Activated naive CD4-positive, alpha-beta T cell treated with Interleukin-2 at 50 U/mL for 16 hours (primary cell): ENCODE measurements at places on chromosomes 16 and 17.

DNA sequence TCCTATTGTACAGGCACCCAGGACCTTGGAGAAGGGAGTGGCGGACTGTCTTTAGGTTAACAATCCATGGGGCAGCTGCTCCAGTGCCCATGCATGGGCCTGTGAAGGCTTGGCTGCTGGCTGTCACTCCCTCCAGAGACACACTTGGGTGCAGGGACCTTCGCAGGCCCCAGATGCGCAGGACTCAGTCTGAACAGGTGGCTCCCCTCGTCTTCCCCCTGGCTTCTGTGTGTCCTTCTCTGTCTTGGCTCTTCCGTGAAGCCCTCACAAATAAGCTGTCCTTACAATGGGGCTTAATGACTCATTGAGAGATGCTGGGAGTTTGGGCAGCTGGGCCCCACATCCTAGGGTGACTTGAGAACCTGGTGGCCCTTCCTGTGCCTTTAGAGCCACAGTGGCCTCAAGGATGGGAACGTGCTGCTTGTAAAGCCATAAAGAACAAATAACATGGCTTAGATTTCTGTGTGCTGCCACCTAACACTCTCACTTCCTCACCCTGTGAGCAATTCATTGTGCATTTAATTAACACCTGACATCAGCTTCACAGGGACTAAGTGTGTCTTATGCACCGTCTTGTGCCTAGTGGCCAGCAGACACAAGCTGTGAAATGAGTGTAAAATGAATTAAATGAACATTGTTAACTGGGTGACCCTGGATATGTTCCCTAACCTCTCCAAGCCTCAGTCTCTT, 340.7 kb downstream of the SNX29 start:
- DNase-seq = no peak

DNA sequence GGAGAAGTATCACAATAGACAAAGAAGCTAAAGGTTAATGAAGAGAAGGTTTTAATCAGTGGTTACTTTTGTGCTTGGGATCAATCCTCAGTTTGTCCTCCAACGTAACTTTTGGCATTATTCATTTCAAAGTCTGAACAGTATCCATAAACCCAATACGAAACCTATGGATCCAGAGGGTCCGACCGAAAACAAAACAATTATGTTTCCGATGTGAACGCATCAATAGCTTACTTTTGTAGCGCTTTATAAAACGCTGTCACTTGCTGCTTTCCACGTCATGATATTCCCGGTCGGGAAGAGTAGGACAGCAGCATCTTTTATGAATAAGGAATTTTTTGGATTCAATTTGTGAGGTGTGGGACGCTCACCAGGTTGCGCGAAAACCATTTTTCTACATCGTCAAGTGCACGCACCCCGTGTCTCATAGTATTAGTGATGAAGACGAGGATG, 383.8 kb downstream of the ZFHX3 start:
- no peak for DNase-seq

DNA sequence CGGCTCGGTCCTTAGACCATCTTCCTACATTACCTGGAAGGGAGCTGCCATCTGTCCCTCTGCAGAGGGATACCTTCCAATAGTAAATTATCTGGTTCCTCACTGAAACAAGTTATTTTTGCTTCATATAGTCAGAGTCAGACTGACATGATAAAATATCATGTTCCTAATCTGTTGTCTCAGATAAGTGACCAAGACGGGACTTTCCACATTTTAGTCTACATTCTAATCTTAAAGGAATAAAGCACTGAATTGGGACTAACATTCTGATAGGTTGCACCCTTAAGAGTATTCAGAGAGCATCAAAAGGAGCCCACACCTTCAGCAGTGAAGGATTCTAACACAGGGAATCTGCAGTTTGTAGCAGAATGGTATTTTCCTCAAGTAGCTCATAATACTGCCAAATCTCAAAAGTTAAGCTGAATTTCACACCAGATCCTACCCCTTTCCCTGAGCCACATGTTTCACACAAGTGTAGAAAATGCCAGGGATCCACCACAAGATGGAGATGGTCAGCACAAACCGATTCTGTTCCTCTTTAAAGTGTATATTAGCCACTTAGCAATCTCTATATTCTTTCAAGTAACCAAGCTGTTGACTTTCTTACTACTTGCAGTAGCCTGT, 13.4 kb downstream of the GINS2 start:
- DNase-seq = no peak

- no peak for DNase-seq
Measured at GRCh38 chr17:61064087-61064951, 335.3 kb upstream of the TBX2 start.

GRCh38 chr16:4244254-4245076, 2.6 kb upstream of the SRL start:
- no peak for DNase-seq

DNA sequence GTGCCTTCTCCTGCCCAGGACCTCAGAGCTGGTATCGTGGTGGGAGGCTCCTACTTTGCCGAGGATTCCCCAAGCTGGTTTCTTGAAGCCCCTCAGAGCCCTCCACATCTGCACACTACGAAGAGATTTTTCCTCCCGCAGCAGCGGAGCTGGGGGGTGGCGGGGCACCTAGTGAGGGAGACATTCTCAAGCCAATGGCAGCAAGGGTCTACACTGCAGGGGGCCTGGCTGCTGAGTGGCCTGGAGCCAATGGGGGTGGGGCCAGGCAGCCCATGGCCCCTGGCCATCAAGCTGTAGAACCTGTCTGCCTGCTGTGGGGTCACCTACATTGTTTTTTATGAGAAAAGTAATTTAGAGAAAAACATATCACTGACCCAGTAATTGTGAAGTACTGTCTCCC, 5.0 kb downstream of the SLC26A11 start:
- DNase-seq = no peak
